Daoy (cell line): ENCODE measurements at places on chromosomes 3 and 15. TPM values are rescaled to one million over a fixed set of nuclear protein-coding genes. Genes with fewer than 3 reads are reported as not detected.

PLSCR2 gene
- total RNA-seq: not detected in 2 replicates

SYNPR gene
- not detected in 2 replicates for total RNA-seq

BFSP2 gene
- not detected in 2 replicates for total RNA-seq

C3orf52 gene
- total RNA-seq: 14.7 and 18.1 TPM in 2 replicates

SPINT1 gene
- 2.6 and 3.8 TPM in 2 replicates for total RNA-seq

XYLB gene
- 2.1 and 2.5 TPM in 2 replicates for total RNA-seq

KCNMB3 gene
- total RNA-seq: 0.11 and 0.77 TPM in 2 replicates

FAIM gene
- 21.6 and 28.7 TPM in 2 replicates for total RNA-seq

LRRC31 gene
- not detected in 2 replicates for total RNA-seq

ZXDC gene
- total RNA-seq: 8.7 and 10.0 TPM in 2 replicates

SERPINI2 gene
- total RNA-seq: not detected in 2 replicates

DISP2 gene
- total RNA-seq: 0.51 and 1.1 TPM in 2 replicates

PRICKLE2 gene
- total RNA-seq: 7.9 and 13.0 TPM in 2 replicates

KCTD6 gene
- 2.2 and 3.5 TPM in 2 replicates for total RNA-seq

FAM107A gene
- 0.11 TPM in 1 of 2 replicates, not detected in the other for total RNA-seq

SAMD7 gene
- not detected in 2 replicates for total RNA-seq

FBXL22 gene
- 0.06 TPM in 1 of 2 replicates, not detected in the other for total RNA-seq

GDPGP1 gene
- 4.2 TPM in 2 replicates for total RNA-seq

SLC6A11 gene
- total RNA-seq: 0.80 and 1.6 TPM in 2 replicates

SPATA12 gene
- 0.34 TPM in 1 of 2 replicates, not detected in the other for total RNA-seq

MAP3K13 gene
- total RNA-seq: 7.6 and 13.1 TPM in 2 replicates

POLR2M gene
- 89.0 and 302 TPM in 2 replicates for total RNA-seq

PRR20G gene
- not detected in 2 replicates for total RNA-seq

DUOXA1 gene
- total RNA-seq: not detected in 2 replicates

BOC gene
- total RNA-seq: 4.4 and 5.0 TPM in 2 replicates

ANKUB1 gene
- not detected in 2 replicates for total RNA-seq

CHRD gene
- total RNA-seq: 0.11 and 1.6 TPM in 2 replicates

IGF1R gene
- 6.2 and 14.2 TPM in 2 replicates for total RNA-seq

ANXA2 gene
- total RNA-seq: 2,152 and 2,505 TPM in 2 replicates

EOGT gene
- 14.9 and 15.3 TPM in 2 replicates for total RNA-seq

ZDHHC23 gene
- 6.0 and 9.2 TPM in 2 replicates for total RNA-seq

SST gene
- total RNA-seq: not detected in 2 replicates

SLC2A2 gene
- total RNA-seq: not detected in 2 replicates

HHATL gene
- total RNA-seq: not detected in 2 replicates

STAB1 gene
- not detected in 2 replicates for total RNA-seq

SH2D7 gene
- total RNA-seq: not detected in 2 replicates

MON1A gene
- total RNA-seq: 7.9 and 14.1 TPM in 2 replicates

STAC gene
- total RNA-seq: 3.5 and 8.0 TPM in 2 replicates

PROK2 gene
- total RNA-seq: 1.0 and 1.9 TPM in 2 replicates

PEX11A gene
- total RNA-seq: 3.7 and 4.3 TPM in 2 replicates

GABRR3 gene
- total RNA-seq: not detected in 2 replicates

FETUB gene
- total RNA-seq: not detected in 2 replicates

NR1D2 gene
- 11.0 and 14.9 TPM in 2 replicates for total RNA-seq

CLRN1 gene
- total RNA-seq: not detected in 2 replicates

GRM7 gene
- total RNA-seq: not detected in 2 replicates

RBPMS2 gene
- total RNA-seq: 0.06 TPM in 1 of 2 replicates, not detected in the other

CHCHD6 gene
- total RNA-seq: 14.8 and 19.8 TPM in 2 replicates

CFAP91 gene
- total RNA-seq: 1.8 and 2.0 TPM in 2 replicates

IL5RA gene
- total RNA-seq: 0.80 TPM in 1 of 2 replicates, not detected in the other

SLC22A14 gene
- 0.39 TPM in 1 of 2 replicates, not detected in the other for total RNA-seq

CLSTN2 gene
- total RNA-seq: 0.86 and 0.91 TPM in 2 replicates

RPL14 gene
- total RNA-seq: 374 and 444 TPM in 2 replicates

RNF7 gene
- 185 and 230 TPM in 2 replicates for total RNA-seq
